ENCODE measurements at places on chromosomes 4 and X.

GRCh38 chr4:30605616-30606190 is 114.5 kb upstream of the PCDH7 start:
- DNase-seq, result no peak

DNA sequence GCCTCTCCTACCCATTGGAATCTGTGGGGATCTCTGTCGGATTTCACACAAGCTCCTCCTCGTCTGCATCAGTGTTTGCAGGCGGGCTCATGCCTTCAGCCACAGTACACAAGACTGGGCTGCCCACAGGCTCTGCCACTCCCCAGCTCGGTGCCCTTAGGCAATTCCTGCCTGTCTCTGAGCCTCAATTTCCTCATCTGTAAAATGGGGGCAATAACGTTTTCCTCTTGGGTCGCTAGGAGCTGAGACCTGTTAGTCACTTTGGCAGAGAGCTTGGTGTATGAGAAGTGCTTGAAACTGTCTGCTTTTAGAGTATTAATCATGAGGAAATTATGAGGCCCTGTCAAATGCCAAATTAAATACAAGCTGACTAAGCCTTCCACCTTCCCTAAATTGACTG is 27.6 kb upstream of the MSX1 start:
- no peak for DNase-seq

- no peak for DNase-seq
These were observed 71.2 kb upstream of the EGFL6 start for GRCh38 chrX:13498238-13498637.

DNA sequence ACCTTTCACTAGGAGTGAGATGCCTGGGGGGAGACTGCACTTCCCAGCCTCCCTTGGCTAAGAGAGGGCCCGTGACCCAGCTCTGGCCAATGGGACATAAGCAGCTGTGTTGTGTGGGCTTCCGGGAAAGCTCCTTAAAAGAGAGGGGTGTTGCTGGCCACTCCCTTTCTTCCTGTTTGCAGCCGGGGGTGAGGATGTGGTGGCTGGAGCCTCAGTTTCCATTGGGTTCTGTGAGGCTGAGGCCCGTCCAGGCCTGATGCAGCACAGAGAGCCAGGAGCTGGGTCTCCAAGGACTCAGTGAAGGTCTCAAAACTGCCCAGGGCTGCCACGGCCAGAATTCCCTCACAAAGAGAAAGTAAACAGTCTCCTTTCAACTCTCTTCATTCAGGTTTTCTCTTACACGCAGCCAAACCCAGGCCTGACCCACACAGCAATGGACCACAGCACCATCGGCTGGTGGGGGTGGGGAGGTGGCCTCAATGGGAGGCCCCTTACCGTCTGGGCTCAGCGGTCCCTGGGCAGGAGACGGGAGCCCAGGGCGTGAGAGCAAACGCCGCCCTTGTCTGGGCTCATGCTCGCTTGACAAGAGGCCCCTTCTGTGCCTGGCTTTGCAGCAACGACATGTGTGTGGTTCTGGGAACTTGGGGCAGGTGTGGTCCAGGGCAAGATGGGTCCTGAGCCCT is 6.6 kb downstream of the NKX1-1 start:
- no peak for DNase-seq

- peak; percentile 28 for DNase-seq
These were observed 156.2 kb upstream of the PPP1R2C start for GRCh38 chrX:42934020-42934726.

- no peak for DNase-seq
These were observed 137.2 kb upstream of the PGRMC2 start for GRCh38 chr4:128424527-128425497.

DNA sequence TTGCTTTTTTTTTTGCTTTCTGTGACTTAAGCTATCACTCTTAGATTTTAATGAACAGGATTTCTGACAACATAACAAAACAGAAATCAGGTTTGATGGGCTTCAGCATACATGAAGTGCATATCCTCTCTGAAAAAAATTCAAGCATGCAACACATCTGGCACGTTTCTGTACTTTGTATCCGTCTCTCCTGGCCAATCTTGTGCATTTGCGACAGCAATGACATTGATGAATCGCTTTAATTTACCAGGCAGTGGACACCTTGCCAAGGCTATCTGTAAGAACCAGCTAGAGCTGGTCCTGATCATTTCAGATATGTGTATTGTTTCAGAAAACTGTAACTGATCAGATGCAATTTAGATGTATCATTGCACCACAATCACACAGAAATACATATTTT is 93.3 kb downstream of the CCSER1 start:
- no peak for DNase-seq

DNA sequence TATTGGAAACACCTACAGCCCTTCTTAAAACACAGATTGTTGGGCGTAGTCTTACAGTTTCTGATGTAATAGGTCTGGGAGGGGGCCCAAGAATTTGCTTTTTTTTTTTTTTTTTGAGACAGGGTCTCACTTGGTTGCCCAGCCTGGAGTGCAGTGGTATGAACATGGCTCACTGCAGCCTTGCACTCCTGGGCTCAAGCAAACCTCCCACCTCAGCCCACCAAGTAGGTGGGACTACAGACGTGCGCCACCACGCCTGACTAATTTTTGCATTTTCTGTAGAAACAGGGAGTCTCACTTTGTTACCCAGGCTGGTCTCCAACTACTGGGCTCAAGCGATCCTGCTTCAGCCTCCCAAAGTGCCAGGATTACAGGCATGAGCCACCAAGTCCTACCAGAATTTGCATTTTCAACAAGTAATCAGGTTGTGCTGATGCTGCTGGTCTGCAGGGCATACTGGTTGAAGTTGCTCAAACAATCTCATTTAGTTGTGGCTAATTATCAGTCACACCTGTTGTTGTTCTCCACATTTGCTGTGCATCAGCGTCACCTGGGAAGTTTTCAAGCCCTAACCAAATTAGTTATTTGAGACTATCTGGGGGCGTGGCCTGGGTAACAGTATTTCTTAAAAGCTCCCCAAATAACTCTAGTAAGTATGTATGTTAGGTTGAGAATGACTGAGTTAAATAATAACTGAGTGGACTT is 14.0 kb downstream of the TMEM154 start:
- DNase-seq, result no peak

DNA sequence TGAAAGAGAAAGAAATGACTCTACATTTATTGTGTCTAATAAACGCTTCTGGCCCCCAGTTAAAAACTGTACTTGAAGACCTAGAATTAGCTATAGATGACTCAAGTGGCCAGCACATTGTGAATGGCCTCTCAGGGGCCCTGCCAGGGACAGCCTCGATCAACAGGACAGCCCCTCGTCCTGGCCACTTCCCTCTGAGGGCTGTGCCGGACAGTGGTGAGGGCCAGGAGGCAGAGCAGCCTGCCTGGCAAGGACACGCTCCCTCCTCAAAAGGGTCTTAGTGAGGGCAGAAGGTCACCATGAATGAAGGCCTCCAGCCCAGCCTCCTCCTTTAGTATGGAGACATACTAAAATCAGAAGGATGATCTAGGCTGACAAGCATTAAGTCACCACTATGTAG is 16.5 kb downstream of the RNF212 start:
- no peak for DNase-seq

Data from activated gamma-delta T cell treated with Interleukin-2 at 50 U/mL for 16 hours (primary cell).